Endodermal cell (in vitro differentiated cells): ENCODE measurements at places on chromosomes 5 and 9.

- DNase-seq: no peak
Measured at GRCh38 chr5:115815006-115815692, 1.3 kb downstream of the CDO1 start.

- DNase-seq: no peak
Measured at GRCh38 chr9:108443019-108443633, 412.7 kb downstream of the ACTL7B start.

- DNase-seq: no peak
Measured at GRCh38 chr5:168890816-168891812, 311.9 kb upstream of the PANK3 start.

DNA sequence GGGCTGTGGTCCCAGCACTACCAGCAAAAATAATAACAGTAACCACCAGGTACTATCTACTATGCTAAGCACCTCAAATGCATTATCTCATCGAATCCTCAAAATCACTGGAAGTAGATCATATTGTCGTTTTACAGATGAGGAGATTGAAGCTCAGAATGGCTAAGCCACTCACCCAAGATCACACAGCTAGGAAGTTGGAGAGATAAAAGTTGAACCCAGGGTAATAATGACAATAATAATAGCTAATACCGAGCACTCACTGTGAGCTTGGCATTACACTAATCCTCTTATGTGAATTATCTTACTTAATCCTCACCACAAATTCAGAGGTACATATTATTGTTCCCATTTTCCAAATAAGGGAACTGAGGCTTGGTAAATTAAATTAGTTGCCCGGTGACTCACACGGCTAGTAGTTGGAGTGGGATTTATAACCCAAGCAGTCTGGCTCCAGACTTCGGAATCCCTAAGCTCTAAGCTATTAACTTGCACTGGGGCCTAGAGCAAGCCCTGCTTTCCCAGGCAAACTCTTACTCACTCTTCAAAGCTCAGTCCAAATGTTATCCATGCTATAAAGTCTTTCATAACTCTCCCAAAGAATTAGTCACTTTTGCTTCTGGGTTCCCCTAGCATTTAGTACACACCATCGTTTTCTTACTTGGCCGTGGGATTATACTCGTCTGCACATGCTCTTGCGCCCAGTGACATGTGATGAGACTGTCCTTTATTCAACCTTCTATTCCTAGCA, 3.8 kb downstream of the ARSI start:
- no peak for DNase-seq

GRCh38 chr9:134061019-134061687, 6.7 kb downstream of the BRD3 start:
- DNase-seq: no peak

DNA sequence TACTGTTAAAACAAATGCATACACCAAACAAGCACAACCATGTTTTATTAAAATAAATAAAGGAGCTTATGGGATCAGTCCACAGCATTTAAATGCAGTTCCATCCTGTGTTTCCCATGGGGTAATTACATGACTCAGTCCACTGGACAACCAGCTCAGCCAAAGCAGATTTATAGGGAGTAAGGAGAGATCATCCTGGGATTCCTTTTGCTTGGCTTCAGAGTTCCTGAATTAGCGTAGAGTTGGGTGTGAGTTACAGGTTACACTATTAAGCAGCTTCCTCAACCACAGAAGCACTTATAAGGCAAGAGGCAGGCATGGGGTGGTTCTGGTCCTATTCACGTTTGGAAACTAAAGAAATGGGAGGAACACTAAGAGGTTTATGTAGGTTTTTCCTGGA, 381.1 kb upstream of the ACTBL2 start:
- no peak for DNase-seq

DNA sequence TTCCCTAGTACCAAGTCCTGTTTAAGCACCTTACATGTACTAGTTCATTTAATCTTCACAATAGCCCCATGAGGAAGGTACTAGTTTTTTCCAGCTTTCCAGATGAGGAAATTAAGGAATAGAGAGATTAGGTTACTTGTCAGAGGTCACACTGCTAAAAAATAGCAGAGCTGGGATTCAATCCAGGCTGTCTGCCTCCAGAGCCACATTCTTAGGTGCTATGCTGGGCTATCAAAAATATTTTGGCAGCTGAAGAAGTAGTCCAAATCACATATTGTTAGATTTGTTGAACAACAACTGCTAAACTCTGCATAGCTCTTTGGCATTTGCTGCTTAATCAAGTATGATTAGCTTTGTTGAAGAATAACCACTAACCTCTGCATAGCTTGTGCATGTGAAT, 591.5 kb upstream of the KLF4 start:
- DNase-seq: no peak

DNA sequence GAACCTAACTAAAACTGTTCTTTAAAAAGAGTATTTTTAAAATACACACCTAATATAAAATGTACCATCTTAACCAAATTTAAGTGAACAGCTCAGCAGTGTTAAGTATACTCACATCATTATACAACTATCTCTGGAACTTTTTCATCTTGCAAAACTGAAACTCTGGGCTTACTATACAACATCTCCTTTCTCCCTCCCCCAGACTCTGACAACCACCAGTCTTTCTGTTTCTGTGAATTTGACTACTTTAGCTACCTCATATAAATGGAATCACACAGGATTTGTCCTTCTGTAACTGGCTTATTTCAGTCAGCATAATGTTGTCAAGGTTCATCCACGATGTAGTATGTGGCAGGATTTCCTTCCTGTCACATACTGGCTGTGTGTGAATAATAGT, 93.5 kb downstream of the FOXD1 start:
- no peak for DNase-seq

- no peak for DNase-seq
Measured at GRCh38 chr5:159263569-159263905, 447 bp downstream of the UBLCP1 start.

DNA sequence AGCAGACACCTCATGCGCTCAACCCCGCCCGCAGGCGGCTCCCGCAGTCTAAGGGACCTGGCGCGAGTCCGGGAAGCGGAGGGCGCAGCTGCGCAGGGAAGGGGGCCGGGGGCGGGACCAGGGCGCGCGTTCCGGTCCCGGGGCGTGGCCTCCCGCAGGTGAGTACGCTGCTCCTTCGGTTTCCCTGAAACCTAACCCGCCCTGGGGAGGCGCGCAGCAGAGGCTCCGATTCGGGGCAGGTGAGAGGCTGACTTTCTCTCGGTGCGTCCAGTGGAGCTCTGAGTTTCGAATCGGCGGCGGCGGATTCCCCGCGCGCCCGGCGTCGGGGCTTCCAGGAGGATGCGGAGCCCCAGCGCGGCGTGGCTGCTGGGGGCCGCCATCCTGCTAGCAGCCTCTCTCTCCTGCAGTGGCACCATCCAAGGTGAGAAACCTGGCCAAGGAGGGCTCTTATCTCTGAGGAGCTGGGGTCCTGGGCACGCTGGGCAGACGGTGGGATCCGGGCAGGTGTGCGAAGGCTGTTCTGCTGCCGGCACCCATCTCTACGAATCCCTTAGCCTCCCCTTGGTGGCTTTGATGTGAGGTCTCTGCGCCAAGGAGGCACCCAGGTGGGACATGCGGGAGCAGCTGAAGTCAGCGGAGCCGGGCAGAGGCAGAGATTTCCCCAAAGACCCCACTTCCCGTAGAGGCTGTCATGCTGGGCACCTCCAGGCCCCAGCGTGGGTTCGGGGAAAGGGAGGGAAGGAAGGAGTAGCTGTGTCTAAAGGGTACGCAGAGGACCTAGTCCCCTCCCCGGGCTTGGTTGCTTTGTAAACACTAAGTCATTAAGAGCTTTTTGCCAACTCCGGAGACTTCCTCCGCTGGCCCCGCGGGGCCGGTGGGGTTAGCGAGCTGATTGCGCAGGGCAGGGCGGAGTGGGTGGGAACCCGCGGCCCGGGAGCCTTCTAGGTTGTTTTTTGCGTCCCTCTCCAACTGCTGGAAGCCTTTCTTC, at the start of gene F2RL1:
F2RL1 (plus strand) TSS at position 187 of the 988 bp plus-strand sequence; CDS start at position 340, 153 bp downstream.
- peak; percentile 98 for DNase-seq

GRCh38 chr9:130815242-130815808, 19.7 kb upstream of the ABL1 start:
- DNase-seq: no peak

GRCh38 chr9:81565144-81565543, 124.2 kb downstream of the TLE1 start:
- DNase-seq: no peak
